Stimulated activated CD8-positive, alpha-beta memory T cell treated with anti-CD3 and anti-CD28 coated beads, Interleukin-12 subunit alpha, Interleukin-12 subunit beta, amount 100 ng/mL, for 4 hours (primary cell): ENCODE measurements at places on chromosomes 12 and 14.

DNA sequence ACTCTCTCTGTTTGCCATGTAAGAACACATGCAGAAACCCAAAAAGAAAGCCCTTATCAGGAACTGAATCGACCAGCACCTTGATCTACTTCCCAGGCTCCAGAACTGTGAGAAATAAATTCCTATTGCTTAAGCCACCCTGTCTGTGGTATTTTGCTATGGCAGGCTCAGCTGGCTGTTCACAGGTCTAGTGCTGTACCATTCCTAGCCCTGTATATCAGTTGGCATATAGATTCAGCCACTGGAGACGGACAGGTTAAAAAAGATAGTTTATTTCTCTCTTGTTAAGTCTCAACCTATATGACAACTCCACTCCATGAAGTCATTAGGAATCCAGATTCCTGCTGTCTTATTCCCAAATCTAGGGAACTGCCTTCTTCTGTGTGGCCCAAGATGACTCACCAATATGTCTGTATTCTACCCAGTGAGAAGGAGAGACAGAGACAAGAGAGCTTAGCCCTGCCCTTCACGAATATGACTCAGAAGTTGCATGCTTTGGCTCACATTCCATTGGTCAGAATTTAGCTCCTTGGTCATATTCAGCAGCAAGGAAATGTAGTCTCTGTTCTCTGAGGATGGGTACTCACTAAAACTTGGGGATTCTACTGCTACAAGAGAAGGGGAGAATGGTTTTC is 57.0 kb downstream of the PLEKHG7 start:
- DNase-seq, result no peak

DNA sequence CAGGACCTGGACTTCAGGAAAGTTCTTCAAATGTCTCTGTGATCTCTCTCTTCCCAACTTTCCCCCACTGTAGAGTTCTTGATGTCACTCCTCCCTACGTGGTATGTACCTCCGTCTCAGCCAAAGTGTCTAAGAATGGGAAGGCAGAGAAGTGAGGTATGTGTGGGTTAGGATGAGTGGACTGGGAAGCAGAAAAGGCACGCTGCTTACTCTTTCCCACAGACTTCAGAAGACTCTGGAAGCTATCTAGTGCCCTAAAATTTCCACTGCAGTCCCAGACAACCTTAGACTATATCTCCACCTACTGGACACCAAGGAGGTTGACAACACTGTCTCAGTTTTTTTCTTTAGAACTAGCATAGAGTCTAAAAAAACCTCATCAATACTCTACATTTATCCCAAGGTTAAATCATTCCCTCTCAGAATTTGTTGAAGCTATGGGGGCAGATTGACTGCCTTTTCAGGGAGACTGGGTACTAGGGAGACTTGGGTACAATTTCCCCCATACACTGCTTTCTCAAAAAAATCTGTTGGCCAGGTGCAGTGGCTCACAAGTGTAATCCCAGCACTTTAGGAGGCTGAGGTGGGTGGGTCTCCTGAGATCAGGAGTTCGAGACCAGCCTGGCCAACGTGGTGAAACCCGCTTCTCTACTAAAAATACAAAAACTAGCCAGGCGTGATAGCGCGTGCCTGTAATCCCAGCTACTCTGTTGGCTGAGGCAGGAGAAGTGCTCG is 20.6 kb upstream of the ITGA5 start:
- DNase-seq, result no peak

GRCh38 chr12:79299447-79300198 is 391.1 kb downstream of the PAWR start:
- DNase-seq, result no peak

GRCh38 chr12:7907009-7907408 is 29.0 kb downstream of the SLC2A3 start:
- DNase-seq, result no peak

GRCh38 chr12:2639020-2639298 is 155.8 kb upstream of the FKBP4 start:
- DNase-seq, result no peak

DNA sequence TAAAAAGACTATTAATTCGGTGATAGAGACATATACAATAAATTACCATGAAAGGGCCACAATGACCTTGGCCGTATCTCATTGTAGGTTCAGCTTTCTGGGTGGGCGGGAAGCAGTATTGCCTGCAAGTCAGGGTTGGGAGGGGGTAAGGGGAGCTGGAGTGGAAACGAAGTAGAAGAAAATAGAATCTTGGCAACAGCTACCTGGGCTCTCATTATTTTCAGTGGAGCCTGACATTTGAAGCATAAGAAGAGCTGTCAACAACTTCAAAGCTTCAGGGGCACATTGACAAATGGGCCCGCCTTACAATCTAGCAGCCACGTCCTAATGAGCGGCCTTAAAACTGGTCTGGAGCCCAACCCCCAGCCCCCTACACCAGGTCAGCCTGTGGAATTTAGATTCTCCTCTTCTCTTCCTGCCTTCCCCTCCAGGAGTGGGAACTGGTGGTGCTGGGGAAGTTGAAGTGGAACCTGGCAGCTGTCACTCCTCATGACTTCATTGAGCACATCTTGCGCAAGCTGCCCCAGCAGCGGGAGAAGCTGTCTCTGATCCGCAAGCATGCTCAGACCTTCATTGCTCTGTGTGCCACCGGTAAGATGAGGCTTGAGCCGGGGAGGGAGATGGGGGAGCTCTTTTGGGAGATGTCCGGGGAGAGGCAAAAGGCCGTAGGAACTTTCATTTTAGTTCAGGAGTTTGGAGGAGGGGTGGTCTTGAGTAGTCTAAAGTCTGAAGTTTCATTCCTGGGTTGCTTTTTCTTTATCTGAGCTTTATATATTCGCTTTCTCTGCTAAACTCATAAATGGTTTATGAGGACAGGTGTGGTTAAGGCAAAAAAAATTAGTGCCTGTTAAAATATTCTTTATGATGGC is 5.0 kb downstream of the CCND2 start:
- DNase-seq, result no peak

DNA sequence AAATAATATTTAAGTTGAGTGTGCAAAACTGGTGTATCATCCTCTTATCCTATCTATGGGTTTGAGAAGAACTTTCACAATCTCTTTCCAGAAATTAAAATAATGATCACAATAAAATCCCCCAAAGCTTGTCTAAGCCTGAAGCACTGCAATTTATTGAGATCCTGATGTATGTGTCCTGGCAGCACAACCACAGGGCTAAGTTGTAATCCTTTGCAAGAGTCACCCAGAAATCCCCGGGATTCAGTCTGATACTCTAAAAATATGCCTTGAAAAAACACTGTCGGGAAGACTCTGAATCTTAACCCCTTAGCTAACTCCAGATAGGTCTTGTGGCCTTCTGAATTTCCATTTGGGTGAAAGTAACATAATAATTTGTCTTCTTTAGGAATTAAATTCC is 40.3 kb upstream of the STXBP6 start:
- no peak for DNase-seq

- DNase-seq, result no peak
Observed at GRCh38 chr14:103022002-103022684, 35.2 kb downstream of the CDC42BPB start.

DNA sequence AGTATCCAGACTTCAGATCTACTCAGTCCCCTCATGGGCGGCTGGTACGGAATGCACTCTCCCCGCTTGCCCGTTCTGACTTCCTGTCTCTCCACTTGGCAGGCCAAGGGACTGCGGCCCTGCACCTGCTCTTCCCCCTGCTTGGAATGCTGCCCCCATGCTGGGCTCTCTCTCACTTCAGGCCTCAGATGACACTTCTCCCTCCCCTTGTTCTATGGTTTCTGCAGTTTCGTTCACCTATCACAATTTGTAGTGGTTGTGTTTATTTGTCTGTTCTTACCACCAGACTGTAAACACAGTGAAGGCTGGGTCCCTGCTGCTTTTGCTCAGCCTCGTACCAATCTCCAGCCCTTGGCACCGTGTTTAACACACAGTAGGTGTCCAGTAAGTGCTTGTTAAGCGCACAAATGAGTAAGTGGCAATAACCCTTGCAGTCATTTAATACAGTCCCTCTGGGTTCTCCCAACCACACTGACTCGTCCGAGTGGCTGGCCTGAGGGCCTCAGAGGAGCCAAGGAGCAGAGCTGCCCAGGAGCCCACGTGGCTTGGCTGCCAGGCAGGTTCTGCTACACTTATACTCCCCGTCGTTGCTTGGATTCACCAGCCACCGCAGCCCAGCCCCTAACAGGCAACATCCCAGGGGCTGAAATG is 11.8 kb downstream of the SLC6A12 start:
- no peak for DNase-seq

DNA sequence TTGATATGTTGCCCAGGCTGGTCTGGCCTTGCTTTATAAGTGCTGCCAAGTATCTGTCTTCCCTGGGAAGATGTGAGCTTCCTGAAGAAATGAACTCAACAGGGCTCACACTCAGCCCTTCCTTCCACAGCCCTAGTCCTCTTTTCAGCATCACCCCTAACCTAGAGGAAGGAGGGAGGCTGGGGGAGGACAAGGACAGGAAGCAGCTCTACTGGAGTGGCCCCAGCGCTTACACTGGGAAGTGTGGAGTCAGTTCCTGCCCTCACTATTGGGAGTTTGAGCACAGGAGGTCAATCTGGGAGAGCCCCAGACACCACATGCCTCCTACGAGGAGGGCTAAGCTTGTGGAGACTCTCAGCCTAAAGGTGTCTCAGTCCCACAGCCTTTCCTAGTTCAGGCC is 16.8 kb downstream of the GALNT6 start:
- DNase-seq, result no peak

DNA sequence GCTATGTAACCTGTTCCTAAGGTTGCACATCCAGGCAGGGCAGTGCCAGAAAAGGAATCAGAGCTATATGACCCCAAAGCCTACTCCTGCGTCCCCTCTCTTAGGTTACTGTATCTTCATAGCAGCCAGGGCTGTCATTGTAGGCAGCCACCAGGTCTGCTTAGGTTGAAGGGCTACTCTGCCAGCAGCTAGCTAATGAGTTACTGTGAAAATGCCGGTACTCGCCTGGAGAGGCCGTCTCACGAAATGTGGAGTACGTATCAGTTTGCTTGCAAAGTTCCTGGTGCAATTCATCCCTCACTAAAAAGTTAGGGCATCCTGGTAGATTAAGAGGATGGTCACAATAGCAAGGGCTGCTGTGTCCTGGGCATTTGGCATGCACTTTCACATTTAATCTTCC is 50.9 kb downstream of the RPH3A start:
- no peak for DNase-seq

GRCh38 chr14:61475316-61475715 is 153.9 kb downstream of the PRKCH start:
- no peak for DNase-seq

DNA sequence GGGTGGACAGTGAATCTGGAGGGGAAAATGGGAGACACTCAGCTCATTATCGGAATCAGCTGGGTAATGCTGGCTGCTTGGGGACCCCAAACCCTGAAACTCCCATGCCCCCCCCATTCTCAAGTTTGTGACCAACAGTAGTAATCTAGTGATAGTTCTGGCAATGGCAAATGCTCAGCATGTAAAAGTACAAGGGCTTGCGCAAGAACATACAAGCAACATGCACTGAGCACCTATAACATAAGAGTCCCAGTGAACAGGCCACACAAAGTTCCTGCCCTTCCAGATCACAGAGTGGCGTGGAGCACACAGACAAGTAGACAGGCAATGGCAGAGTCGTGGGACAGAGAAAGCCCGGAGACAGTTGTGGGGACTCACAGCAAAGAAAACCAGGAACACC is 407.9 kb downstream of the MED13L start:
- DNase-seq, result no peak

- DNase-seq, result no peak
Observed at GRCh38 chr14:24461336-24461735, 18.8 kb upstream of the SDR39U1 start.

DNA sequence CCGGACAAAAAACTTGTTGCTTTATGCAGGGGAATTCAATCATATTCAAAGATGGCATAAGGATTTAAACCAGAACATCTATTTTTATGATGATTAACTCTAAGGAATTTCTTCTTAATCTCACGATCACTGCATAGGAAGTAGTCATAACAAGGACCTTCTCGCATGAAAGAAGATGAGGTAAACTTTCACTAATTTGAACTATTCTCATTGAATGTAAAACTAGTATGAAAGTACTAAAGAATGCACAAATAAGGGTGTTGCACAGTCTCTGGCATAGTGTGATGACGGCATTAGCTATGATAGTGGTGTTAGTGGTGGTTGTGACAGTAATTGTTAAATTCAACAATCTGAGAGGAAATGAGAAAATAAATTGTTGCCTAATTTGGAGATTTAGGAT is 280.0 kb downstream of the SLC6A15 start:
- no peak for DNase-seq

GRCh38 chr14:58131386-58131785 is 20.6 kb downstream of the ARMH4 start:
- DNase-seq, result no peak

DNA sequence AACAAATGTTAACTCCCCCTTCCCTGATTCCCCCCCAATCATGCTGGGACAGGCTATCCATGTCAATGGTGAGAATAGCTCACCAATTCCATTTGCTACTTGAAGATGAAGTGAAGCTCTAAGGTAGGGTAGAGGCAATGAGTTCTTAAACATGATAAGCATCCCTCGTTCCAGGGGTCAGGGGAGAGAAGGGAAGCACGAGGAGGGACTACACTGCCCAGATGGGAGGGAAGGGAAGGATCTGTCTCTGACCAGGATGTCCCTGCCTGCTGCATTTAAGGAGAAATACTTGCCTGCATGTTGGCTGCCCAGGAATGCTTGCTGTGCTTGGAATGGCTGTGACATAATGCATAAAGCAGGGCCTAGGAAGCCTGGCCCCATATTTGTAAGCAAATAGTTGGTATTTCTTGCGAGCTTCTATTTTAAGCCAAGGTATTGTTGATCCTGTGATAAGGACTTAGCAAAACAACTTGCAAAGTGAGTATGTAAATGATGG is 155.1 kb downstream of the CEP83 start:
- no peak for DNase-seq

GRCh38 chr12:60257063-60257462 is 661.2 kb downstream of the SLC16A7 start:
- no peak for DNase-seq

- DNase-seq, result no peak
Observed at GRCh38 chr14:75578786-75579337, 442 bp downstream of the FLVCR2 start.

GRCh38 chr12:105978276-105978675 is 160.5 kb downstream of the NUAK1 start:
- DNase-seq, result no peak

DNA sequence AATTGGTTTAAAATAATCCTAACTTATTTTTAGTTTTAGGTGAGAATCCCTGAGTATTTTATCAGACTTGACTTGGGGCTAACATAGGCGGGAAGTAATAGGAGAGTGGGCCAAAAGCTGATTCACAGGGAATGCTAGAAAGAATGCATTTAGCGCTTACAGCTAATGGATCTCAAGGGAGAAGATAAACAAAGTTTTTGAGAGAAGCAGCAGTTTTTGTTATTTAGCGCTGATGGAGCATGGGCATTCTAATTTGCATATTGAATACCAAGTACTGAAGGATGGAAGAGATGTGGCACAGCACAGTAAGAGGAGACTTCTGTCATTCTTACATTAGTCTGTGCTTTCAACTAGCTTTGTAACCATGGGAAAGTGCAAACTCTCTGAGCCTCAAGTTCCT is 436.0 kb upstream of the FBXO33 start:
- no peak for DNase-seq

- no peak for DNase-seq
Observed at GRCh38 chr14:24857277-24857676, 192.7 kb downstream of the STXBP6 start.

- peak; percentile 66 for DNase-seq
Observed at GRCh38 chr12:54216797-54217661, 28.2 kb upstream of the SMUG1 start.

- no peak for DNase-seq
Observed at GRCh38 chr12:105348561-105348960, 18.1 kb downstream of the C12orf75 start.
